ENCODE measurements at places on chromosomes 1 and 21.

GRCh38 chr1:37509181-37509580 is 5.4 kb downstream of the MEAF6 start:
- DNase-seq: no peak

DNA sequence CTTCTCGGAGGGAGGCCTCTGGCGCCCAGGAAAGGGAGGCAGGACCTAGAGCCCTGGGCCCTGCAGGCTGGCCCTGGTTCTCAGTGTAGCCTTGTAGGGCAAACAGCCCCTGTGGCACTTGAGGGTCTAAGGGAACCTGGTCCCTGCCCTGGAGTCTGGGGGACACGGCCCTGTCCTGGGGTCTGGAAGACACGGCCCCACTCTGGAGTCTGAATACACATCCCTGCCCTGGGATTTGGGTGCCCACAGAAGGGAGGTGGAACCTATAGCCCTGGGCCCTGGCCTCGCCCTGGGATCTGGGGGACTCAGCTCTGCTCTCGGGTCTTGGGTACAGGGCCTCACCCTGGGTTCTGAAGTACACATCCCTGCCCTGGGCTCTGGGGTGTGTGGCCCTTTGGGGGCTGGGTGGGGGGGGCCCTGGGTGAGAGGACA is 97.9 kb downstream of the OBSCN start:
- DNase-seq: no peak

DNA sequence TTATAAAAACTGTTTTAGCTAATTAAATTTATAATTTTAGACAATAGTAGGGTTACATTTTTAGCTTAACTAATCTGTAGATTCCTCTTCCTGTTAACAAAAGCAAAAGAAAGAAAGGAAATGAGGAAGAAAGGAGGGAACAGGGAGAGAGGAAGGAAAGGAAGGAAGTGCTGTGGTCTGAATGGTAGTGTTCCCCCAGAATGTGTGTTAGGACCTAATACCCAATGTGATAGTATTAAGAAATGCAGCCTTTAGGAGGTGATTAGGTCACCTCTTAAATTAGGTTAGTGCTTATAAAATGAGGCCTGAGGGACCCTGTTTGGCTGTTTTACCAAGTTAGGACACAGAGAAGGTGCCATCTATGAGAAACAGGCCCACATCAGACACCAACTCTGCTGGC is 136.9 kb upstream of the SAMSN1 start:
- no peak for DNase-seq

DNA sequence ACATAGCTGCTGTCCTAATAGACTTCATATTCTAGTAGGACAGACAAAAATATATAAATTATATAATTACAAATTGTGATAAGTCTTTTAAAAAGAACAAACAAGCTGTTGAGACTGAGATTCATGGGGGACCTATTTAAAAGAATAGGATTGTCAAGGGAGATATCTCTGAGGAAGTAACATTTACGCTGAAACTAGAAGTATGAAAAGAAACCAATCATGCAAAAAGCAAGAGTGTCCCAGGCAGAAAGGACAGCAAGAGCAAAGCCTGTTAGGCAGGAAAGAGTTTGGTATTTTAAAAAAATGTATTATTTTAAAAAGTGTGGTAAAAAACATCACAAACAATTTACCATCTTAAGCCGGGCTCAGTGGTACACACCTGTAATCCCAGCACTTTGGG is 9.1 kb upstream of the METTL13 start:
- no peak for DNase-seq

GRCh38 chr1:108047085-108047484 is 82.1 kb upstream of the VAV3 start:
- no peak for DNase-seq

GRCh38 chr1:233518344-233518743 is 95.6 kb upstream of the KCNK1 start:
- DNase-seq: no peak

DNA sequence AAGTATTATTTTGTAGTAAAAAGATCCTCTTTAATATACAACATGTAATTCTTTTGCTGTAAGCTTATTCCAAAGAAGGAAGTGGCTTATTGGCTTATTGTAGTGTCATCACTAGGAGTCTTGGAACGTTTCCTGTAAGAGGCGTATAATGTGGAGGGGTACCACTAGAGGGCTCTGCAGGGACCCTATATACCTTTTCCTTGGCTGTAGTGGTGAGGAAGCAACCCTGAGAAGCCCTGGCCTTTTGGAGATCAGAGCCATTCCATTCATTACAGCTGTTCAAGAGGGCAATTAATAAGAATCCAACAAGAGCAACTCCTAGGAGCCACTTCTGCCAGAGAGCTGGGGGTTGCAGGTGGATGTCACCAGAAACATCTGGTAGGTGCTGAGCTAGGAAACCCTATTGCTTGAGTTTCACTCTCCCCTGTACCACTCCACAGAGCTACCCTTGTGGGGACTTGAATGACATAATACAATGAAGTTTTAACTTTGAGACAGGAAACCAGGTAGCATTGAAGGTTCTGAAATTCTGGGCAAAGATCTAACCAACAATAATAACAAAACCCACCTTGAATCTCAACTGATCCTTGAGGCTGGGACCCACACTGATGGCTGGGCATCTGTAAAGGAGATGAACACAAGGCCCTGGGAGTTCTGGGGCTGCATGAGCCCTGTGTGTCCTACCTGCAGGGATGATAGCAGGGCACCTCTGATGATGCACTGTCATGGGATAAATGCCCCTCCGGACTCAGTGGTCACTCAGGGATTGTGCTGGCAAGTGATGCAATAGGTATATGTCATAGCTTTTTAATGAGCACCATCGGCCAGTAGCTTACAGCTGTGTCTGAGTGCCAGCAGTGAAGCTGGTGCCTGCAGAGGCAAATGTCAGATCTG is 160.2 kb upstream of the COA6 start:
- peak; percentile 24 for DNase-seq

DNA sequence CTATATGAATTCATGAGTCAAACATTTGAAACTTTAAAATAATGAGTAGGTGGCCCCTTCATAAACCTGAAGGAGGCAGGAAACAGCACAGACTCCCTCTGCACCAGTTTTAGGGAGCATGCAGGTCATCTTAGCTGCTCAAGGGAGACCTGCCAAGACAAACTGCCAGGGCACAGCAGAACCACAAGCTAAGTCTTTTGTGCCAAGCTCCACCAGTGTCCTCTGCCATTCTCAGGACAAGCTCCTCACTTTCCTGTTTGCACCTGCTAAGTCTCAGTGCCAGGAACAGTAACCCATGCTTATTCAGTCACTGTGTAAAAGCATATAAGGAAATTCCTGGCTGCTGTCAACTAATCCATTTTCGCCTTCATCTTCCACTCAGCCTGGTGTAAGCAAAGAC is 368.9 kb downstream of the SEC16B start:
- DNase-seq: no peak

DNA sequence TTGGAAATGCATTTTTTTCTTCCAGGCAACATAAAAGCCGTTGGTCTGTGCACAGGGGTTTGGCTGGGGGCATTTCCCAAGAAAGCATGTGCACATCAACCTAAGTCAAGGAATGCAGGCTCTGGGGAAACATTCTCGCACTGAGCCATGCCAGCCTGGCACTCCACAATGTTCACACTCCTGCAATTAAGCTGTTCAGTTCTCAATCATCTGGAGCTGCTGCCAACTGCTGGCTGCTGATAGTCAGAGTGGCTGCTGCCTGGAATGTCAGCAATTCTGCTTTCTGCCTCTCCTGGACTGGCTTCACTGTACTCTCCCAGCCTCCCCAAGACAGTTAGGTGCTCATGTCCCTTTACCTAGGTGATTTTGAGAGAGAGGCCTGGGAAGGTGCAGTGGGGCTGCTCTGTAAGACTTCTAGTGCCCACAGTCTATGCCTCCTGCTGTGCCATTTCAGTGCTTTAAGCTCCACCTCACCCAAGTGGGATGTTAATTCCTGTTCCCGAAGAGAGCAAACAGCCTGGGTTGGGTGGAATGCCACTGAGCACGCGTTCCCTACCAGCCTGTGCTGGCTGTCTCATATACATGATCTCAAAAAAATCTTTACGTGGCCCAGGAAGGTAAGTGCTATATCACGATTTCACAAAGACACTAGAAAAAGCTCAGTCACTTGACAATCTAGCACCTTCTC is 131.7 kb downstream of the BRINP2 start:
- no peak for DNase-seq

DNA sequence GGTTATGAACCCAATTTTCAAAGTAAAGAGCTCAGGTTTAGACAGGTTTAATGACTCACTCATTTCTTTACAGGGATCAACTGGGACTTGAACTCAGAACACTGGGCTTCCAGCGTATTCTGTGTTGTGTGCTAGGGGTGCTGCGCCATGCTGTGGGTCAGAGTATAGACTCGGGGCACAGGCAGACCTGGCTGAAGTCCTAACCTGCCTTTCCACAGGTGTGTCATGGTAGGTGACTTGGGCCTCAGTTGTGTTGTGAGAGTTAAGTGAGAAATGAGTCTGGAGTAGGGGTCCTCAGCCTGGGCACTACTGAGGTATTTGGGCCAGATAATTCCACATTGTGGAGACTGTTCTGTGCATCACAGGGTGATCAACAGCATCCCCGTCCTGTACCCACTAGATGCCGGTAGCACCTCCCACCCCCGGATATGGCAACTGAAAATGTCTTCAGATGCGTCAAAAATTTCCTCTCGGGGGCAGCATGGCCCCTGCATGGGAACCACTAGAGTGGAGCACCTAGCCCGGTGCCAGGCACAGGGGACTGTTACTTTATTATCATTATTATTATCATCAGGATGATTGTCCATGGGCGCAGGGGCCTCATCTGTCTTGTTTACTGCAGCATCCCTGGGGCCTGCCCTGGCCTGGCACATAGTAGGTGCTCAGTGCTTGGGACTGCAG is 575.5 kb downstream of the PTPRU start:
- no peak for DNase-seq

- DNase-seq: peak; percentile 61
Observed at GRCh38 chr1:155978325-155978972, at the start of gene ARHGEF2. Gene ARHGEF2, minus strand, starts transcription at chr1:155978547. Its CDS starts 120 bp downstream, at chr1:155978427.

DNA sequence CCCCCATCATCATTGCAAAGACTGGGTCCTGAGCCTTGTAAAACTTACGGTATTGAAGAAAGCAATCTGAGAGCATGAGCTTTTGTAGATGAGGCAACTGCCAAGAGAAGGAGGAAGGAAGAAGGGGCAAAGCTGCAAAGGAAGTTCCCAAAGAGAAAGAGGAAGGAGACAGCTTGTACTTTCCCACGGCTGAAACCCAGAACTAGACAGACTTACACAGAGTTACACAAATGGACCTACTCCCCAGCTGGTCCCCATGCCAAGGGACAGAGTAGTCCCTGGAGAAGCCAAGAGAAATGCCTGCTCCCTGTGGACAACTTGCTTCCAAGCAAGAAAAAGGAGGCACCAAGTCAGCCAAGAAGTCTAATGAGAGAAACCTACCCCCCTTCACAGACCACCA is 22.6 kb downstream of the SLC5A9 start:
- DNase-seq: no peak

DNA sequence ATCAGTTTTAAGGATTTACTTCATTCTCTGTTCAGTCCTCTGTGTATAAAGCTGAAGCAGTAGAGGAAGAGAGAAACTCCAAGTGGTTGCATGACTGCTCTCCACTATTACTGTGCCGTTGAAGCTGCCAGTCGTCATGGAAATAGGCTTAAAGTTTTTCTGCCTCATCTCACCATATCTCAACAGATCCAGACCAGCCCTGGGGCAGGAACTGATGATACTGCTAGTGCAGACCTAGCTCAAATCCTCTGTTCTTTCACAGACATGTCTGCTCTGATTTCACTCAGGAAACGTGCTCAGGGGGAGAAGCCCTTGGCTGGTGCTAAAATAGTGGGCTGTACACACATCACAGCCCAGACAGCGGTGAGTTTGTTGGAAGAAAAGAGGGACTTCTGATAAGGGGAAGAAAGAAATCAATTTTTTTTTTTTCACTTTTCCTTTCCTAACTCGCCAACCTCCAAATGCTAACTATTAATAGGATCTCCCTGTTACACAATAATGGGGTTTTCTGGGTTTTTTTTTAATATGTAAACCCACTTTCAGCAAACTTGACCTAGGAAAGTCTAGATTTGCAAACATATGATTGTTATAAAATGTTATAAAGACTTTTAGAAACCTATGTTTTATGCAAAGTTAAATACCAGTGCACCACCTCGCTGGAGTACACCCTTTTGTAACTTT is 22.2 kb upstream of the STRIP1 start:
- DNase-seq: no peak

- DNase-seq: no peak
Observed at GRCh38 chr1:237858992-237859391, 31.7 kb downstream of the ZP4 start.

DNA sequence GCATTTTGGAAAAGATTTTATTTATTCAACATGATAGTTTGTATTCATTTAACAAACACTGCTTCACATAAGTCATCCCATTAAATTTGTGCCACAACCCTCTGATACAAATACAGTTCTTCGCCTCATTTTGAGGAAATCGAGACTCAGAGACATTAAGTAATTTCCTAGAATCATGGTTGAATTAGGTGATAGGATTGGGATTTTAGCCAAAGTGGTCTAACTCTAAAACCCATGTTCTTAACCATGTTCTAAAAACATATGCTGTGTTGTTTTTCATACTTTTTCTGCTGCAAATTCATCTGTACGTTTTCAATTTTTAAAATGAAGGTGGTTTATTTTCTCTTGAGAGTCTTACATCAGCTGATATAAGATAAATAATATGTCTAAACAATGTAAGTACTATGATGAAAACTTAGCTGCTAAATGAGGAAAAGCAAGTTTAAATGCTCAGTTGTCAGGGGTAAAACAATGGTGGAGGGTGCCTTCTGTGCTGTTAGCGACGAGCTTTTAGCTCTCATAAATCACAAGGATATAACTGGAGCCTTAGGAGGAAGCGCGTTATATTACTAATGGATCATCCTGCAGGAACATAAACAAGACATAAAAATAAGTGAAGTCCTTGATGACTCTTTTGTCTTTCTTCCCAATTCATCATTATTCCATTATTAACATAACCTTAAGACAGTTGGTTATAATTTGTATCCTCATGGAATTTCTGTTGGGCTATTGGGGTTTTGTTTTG is 97.7 kb downstream of the CACHD1 start:
- DNase-seq: no peak

GRCh38 chr1:225319871-225320270 is 108.0 kb downstream of the LBR start:
- DNase-seq: no peak

- no peak for DNase-seq
Observed at GRCh38 chr1:210236840-210237409, 4.3 kb downstream of the SERTAD4 start.

GRCh38 chr1:69121723-69122122 is 446.0 kb upstream of the LRRC7 start:
- no peak for DNase-seq

All from NCI-H1105 (cell line).